ENCODE measurements at places on chromosomes 3 and 15.

DNA sequence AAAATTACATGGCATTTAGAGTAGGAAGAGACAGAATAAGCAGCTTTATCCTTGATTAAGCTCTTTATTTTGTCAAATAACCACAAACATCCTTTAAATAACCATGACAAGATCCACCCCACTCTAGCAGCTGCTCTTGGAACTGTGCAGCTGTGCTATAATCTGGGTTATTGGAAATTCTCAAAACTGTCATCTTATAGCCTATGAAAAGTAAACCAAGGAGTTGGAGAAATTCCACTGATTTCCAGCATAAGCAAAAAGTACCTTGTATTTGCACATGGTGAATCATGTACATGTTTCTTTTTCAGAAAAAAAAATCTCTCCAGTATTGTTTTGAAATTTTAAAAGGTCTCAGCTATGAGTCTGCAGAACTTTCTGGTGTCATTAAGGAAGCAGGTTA, 88.8 kb upstream of the ABI3BP start:
- no peak for DNase-seq

GRCh38 chr3:195094191-195094921, 176.6 kb downstream of the XXYLT1 start:
- no peak for DNase-seq

GRCh38 chr3:38036286-38036685, 2.7 kb upstream of the DLEC1 start:
- DNase-seq, result no peak

- DNase-seq, result no peak
These were observed 148.7 kb downstream of the MEX3B start for GRCh38 chr15:81897057-81897677.

DNA sequence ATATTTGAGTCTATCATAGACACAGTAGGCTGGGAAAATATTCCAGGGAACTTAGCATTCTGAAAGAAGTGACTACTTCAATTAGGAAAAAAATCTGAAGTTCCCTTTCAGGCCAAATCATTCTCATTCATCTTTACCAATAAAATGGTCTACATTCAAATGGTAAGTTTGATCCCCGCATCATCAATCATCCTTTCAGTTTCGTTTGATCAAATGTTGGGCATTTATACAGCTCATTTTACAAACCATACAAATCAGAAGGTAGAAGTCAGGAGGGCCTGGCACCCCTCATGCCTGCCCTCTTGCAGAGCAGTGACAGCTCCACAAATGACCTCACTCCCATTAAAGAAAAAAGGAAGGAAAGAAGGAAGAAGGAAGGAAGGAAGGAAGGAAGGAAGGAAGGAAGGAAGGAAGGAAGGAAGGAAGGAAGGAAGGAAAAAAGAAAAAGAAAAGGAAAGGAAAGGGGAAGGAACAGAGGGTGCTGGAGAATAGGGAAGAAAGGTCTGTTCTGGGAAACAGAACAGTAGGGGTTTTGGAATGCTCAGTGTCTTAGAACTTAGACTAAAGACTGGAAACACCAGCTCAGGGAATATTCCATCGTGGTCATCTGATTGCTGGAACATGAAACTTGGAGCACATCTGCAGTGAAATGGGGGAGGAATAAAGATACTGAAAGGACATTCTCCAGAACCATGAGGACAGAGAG, 86.1 kb downstream of the XXYLT1 start:
- DNase-seq, result no peak
